Cardiac septum (tissue), 1 donor: ENCODE measurements at places on chromosomes 6 and 20. TPM values are rescaled to one million over a fixed set of nuclear protein-coding genes. Genes with fewer than 3 reads are reported as not detected.

The MAP7 gene
- total RNA-seq: 1.5 TPM

The RGL2 gene
- 46.9 TPM for total RNA-seq

The OLIG3 gene
- not detected for total RNA-seq

The SAPCD1 gene
- 0.86 TPM for total RNA-seq
